Lower lobe of right lung (tissue), 2 donors: ENCODE measurements at places on chromosomes 16 and 17.

GRCh38 chr16:4257646-4258556 is 14.9 kb downstream of the TFAP4 start:
- DNase-seq, result no peak

DNA sequence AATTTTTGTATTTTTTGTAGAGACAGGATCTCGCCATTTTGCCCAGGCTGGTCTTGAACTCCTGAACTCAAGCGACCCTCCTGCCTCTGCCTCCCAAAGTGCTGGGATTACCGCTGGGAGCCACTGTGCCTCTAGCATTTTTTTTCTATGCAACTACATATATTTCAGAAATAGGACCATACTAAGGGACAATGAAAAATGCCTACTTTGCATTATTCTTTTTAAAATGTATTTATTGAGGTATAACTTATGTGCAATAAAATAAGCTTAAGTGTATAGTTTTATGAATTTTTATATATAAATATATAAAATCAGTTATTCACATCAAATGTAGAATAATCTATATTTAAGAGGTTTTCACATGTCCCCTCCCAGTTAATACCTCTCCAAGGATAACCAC is 38.1 kb downstream of the KATNIP start:
- DNase-seq, result no peak

DNA sequence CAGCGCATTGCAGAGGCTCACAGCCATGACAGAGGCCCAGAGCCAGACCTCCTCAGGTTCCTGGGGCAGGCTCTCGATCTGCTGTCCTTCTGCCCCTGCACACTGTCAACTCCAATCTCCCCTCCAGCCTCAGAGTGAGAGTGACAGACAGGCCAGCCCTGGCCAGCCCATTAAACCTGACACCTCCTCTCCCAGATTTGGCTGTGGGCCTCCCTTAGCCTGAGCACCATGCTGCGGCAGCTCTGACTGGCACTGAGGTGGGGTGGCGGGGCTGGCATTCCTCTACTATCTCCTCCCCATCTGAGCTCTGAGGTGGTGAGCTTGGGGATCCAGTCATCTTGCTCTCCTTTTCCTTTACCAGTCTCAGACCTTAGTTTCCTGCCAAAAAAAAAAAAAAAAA is 15.5 kb upstream of the C1QL1 start:
- no peak for DNase-seq

- DNase-seq, result peak; percentile 68
Observed at GRCh38 chr17:64028874-64029464, 8.5 kb upstream of the ICAM2 start.

- peak; percentile 56 for DNase-seq
Observed at GRCh38 chr17:46940692-46941404, 17.9 kb downstream of the GOSR2 start.

- no peak for DNase-seq
Observed at GRCh38 chr17:72305472-72305871, 184.7 kb downstream of the SOX9 start.

DNA sequence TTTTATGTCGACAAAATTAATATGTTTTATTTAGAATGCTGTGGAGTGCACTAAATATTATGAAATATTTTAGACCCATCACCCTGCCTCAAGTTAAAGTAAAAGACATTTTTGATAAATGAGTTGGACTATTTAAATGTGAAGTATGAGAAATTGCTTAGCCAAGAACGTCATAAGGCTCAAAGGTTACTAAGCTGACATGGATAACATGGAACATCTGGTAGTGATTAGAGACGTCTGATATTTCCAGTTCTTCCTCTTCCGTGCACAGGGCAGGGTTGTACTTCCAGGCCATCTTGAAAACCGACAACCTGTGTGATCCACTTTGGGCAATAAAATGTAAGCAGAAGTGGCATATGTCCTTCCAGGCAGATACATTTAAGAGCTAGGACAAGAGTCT is 7.2 kb upstream of the CCL8 start:
- no peak for DNase-seq

GRCh38 chr16:17395849-17396480 is 74.8 kb downstream of the XYLT1 start:
- no peak for DNase-seq

DNA sequence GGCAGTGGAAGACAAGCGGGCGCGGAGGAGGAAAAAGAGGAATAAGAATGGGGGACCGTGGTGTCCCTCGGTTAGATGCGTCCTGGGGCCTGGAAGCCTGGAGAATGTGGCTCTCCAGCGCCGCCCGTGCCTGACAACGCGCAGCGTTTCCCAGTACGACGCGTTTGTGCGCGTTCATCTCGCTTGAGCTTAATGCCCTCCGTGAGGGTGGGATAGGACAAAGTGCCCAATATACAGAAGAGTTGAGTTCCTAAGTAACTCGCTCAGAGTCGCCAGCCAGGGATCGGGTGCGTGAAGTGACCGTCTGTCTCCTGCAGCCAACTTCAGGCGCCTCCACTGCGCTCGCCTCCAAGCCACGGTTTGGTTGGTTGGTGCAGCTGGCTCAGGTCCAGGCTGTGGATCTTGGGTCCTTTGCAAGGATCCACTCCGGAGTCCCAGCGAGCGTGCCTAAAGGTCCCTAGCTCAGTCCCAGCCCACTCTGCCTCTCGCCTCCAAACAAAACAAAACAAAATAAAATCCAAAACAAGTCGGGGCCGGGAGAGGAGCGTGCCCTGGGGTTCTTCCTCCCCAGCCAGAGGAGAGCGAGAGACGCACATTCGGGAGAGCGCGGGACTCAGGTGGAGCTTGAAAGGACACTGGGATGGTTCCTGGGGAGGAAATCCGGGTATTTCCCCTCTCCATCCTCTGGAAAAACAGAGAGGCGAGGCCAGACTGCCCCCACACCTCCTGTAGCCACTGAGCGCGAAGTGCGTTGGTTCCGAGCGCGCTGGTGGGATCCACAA is 974 bp downstream of the GALR2 start:
- no peak for DNase-seq

- no peak for DNase-seq
Observed at GRCh38 chr17:74641224-74641957, 17.9 kb upstream of the CD300E start.

DNA sequence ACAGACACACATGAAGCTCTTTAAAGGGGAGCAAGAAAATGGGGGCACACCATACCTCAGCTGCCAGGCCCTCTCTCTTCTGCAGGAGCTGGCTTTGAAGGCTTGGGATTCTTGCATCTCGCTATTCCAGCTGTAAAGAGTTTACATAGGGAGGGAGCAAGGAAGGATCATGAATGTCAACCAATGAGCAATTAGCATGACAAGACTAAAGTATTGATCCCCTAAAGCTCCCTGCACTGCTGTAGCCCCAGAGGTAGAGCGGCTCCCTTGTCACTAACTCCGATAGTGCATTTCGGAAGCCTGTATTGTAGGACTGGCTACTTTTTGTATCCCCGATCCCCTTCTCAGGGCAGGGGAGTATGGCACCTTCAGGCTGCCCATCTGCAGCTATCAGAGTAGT is 113.4 kb upstream of the PMFBP1 start:
- DNase-seq, result no peak

DNA sequence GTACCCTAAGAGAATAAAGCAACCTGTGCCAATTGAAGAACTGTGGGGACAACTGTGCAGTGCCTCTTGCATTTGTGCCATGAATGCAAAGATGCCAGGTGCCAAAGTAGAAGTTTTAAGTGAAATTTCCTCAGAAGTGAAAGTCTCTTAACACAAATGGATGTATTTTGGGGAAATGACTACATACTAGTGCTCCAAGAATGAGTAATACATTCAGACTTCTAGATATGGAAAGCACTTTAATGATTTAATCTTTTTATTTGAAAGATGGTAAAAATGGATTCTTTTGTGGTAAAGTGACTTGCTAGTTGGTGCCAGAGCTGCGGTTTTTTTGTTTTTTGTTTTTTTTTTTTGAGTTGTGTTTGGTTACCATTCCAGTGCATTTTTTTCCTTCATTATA is 15.0 kb downstream of the UTP18 start:
- DNase-seq, result no peak

DNA sequence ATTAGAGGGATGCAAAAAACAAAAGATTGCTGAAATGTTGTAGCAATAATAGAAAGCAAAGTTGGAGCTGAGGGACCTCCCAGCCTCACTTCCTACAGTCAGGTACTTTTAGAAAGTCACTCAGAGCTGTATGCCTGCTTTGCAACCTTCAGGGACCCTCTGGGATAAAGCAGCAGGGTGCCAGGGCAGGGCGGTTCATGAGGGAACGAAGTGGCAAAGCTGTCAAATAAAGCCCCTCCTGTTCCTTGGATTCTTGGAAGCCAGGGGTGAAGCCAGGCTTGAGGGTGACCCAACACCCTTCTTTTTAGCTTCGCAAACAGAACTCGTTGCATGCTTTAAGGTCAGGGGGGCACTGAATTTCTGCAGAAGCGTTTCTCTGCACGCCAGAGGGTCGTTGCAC is 767 bp downstream of the ATP2C2 start:
- DNase-seq, result no peak

- DNase-seq, result no peak
Observed at GRCh38 chr16:9556949-9557665, 465.7 kb downstream of the HAPSTR1 start.

DNA sequence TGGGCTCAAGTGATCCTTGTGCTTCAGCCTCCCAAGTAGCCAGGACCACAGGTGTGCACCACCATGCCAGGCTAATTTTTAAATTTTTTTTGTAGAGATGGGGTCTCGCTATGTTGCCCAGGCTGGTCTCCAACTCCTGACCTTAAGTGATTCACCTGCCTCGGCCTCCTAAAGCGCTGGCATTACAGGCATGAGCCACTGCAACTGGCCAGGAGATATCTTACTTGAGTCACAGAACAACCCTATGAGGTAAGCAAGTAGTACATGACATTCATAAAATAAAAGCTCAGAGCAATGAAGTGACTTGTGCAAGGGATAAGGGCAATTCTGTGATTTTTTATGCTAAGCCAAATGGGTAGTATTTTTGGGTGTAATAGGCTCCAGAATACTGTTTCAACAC is 57.3 kb downstream of the CDC27 start:
- no peak for DNase-seq

GRCh38 chr17:81514489-81514738 is 1.8 kb upstream of the ACTG1 start:
- DNase-seq, result no peak

DNA sequence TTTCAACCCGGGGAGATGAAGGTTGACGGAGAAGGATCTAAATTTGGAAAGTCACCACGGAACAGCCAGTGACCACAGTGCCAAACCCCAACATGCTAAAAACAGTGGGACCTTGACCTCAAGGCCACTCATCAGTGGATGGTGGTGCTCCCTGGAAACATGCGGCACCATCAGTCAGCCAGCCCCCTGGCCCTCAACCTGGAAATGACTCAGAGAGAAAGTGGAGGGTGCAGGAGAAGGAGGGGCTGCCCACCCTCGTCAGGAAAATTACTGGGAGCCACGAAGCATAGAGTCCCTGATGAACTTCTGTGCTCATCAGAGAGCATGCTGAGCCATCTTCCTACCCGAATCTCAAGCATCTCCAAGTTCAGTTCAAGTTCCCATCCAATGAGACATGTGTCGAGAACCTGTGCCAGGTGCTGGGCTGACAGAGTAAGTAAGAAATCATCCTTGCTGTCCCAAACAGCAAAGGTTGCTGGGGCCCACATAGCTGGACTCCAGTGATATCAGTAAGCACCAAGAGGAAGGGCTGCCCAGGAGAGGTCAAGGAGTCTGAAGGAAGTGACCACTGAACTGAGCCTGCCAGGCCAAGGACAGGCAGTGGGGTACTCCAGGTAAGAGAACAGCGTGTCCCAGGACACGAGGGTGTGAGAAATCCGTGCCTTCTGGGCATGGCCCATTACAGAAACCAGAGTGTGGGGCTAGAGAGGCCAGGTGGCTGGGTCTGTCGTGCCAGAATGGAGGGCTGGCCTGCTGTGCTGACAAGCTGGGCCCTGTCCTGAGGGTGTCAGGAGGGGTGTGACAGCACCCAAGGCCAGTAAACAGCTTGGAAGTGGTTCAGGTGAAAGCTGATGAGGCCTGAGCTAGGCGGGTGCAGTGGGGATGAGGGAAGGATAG is 5.2 kb downstream of the PECAM1 start:
- no peak for DNase-seq
